PC-3 (cell line): ENCODE measurements at places on chromosomes 12 and 14. TPM values are rescaled to one million over a fixed set of nuclear protein-coding genes. Genes with fewer than 3 reads are reported as not detected.
A peak's percentile ranks its signal among the peaks of the same experiment; 100 is the strongest.

DNA sequence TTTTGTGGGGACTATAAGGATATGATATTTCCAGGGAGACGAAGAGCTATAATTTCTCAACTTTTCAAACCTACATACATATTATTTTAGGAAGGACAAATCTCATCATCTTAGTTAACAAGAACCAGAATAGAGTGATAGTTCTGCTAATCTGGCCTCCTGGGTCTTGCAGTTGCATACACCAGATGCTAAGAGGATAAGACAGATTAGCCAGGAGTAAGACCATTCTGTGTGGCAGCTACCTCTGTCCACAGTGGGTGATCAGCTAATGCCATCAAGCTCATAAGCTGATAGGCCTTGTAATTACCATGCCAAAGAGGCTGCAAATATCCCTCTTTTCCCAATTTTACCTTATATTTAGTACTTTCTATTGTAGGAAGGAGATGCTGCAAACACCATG is 776.8 kb downstream of the NRXN3 start:
- no peak for DNase-seq

Gene SMCO2
- 0.69 and 1.7 TPM in 2 replicates for total RNA-seq

DNA sequence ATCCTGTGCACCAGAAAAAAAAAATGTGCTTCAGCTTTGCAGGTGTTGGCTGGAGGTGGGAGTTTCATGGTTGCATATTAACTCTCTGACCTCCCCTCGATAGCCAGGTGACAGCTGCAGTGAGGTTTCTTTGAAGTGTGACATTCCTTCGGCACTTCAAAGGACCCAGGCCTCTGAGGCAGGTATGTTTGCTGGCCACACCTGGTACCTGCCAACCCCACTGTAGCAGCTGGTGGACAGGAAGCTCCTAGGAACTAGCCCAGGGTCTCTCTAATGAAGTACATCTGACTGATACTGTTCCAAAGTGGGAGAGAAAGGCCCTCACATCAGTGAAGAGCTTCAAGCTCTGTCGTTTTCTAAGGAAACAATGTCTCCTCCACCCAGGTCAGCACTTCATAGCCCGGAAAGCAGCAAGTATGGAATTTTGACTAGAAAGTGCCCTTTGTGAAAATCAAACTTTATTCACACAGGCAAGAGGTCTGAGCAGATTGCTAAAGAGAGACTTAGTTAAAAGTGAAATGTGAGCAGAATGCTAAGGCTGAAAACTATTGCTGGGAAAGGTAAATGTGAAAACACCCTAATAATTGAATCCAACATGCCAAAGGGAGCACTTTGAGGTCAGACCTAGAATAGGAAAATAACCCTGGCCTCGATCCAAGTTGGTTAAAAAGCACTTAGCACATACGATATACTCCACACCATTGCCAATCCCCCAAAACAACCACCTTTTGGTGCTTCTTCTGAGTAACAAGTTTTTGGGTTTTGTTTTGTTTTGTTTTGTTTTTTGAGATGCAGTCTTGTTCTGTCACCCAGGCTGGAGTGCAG is 71.3 kb downstream of the PHLDA1 start:
- DNase-seq: no peak

- no peak for DNase-seq
Observed at GRCh38 chr12:95593266-95593871, 42.1 kb upstream of the USP44 start.

Gene TCHP
- total RNA-seq: 21.6 and 42.8 TPM in 2 replicates

DNA sequence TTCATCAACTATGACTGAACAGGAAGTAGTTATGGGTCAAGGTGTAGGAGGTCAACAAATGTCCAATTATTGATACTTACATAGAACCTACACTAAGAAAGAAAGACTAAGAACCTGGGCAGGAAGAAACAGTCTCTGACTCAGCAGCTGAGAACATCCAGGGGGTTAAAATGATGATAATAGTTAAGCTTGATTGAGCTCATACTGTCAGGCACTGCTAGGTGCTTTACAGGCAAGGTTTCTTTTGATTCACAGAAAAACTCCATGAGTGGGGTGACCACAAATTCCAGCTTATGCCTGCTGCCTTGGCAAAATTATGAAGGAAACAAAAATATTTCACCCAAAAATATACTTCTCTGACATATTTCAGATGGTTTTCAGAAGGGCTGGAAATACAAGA is 75.0 kb downstream of the ACADS start:
- DNase-seq: no peak

GRCh38 chr14:76514213-76514998 is 138.5 kb downstream of the ESRRB start:
- DNase-seq: peak; percentile 40

Gene GSC
- total RNA-seq: not detected in 2 replicates

- no peak for DNase-seq
Observed at GRCh38 chr12:63298386-63298930, 147.5 kb upstream of the AVPR1A start.

GRCh38 chr12:77122236-77122635 is 56.9 kb upstream of the E2F7 start:
- peak; percentile 90 for DNase-seq

Gene DBX2
- not detected in 2 replicates for total RNA-seq

GRCh38 chr12:12546314-12546772 is 16.3 kb downstream of the DUSP16 start:
- peak; percentile 38 for DNase-seq

GRCh38 chr14:65824285-65824977 is 411.9 kb downstream of the FUT8 start:
- DNase-seq: peak; percentile 81

DNA sequence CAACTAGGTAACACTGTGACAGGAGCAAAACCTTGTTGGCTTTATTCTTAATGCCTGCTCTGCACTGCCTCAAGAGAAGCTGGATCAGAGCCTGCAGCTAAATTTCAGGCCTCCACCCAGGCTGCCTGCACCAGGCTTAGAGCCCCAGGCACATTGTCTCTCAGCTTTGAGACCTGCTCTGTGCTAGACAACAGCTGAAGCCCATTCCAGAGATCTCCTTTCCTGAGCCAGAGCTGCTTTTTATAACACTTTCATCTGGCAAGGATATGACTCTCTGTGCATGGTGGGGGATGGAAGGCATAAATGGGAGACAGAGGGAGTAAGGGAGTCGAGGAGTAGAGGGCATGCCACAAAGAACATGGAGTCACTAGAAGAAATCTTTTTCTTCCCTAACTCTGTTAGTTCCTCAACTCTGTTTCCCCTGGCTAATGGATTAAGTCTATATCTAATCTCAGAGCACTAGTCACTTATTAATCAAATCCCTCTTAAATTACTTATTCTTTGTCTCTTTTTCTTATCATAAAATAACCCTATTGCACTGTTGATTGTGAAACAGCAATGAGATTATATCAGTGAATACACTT is 27.1 kb upstream of the LUM start:
- DNase-seq: no peak

Gene SELPLG
- total RNA-seq: 0.63 and 0.73 TPM in 2 replicates

- DNase-seq: no peak
Observed at GRCh38 chr12:6444704-6445688, at the start of gene CD27. CD27 (plus strand) TSS chr12:6444955; CDS start chr12:6445096, 141 bp downstream.

Gene CCDC175
- not detected in 2 replicates for total RNA-seq

Gene SLC8A3
- not detected in 2 replicates for total RNA-seq

GRCh38 chr14:24080142-24080530 is 8.8 kb downstream of the CPNE6 start:
- DNase-seq: no peak

- peak; percentile 99 for DNase-seq
Observed at GRCh38 chr14:63543000-63543825, at the start of gene PPP2R5E. PPP2R5E (minus strand) TSS chr14:63543377; CDS start chr14:63539685, 3,692 bp downstream.
